ENCODE measurements at places on chromosomes 1 and 21.

DNA sequence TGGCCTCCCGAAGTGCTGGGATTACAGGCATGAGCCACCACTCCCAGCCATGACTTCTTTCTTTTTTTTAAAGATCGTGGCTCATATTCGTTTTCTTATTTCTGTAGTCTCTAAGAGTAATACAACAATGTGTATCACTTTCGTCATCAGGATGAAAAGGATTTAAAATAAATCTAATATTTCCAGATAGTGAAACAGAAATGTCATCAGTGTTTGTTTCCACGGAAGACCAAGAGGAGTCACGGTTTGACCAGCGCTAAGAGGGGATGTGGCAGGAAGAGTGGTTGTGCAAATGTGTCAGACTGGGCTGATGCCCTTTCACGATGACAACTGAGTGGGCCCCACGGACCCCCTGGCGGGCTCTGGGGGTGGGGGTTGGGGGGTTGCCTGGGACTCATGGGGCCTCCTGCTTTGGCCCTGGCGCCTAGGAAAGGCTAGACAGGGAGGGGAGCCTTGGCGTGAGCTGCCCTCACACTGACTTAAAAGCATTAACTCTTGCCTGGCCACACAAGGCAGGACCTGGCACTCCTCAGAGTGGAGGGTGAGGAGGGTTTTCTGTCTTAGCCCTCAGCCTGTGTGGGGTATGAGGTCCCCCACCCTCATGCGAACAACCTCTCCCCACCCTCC is 8.4 kb downstream of the SOX13 start:
- peak; percentile 44 for DNase-seq

GRCh38 chr1:226134170-226135058 is 52.1 kb downstream of the ACBD3 start:
- no peak for DNase-seq

DNA sequence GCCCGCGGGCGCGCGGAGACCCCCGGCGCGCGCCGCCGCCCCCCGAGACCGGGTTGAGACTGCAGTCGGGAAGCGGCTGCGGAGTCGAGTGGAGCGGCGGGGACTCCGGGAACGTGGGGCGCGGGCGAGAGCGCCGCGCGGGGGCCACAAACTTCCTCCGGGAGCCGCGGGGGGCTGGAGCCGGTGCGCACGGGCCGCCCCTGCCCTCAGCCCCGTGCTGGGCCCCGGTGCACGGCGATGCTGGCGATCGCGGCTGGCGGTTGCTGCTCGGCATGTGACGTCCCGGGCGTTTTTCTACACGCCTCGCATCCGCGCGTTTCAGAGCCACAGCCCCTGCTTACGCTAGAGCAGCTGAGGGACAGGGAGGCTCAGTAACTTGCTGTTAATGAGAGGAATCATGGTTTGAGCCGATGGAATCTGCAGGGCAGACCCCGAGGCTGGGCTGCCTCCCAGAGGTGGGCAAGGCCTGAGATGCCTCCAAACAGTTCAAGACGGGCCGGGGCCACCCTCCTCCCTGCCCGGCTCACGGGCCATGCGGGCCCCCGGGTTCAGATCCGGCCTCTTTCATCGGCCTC is 520 bp downstream of the TMEM201 start:
- peak; percentile 75 for DNase-seq

DNA sequence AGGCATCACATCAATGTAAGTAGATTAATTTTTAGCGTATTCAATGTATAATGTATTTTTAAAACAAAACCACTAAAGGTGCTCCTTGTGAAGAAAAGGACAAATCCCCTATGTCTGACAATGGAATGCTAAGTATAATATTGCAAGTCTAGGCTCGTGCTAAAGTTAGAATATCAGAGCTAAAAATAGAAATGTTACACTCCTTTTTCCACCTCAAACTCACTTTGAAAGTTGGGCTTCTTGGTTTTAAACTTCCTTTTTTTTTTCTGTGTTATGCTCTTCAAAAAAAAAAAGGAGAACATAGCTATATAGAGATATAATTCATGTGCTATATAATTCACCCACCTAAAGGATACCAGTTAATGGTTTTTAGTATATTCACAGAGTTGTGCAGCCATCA is 3.6 kb upstream of the SERBP1 start:
- no peak for DNase-seq

GRCh38 chr1:188023206-188023605 is 1194.5 kb downstream of the PLA2G4A start:
- no peak for DNase-seq

GRCh38 chr1:166302989-166303758 is 136.4 kb upstream of the FAM78B start:
- DNase-seq = peak; percentile 85

DNA sequence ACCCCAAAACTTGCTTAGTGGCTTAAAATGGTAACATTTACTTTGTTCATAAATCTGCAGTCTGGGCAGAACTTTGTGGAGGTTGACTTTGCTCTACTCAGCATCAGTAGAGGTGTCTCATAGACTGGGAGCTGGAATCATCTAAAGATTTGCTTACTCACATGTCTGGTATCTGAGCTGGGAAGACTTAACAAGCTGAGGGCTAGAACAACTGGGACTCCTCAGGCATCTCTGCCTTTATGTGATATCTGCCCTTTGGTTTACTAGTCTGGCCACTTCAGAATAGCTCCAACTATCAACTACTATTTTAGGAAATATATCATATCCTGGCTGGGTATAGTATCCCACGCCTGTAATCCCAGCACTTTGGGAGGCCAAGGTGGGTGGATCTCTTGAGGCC is 82.5 kb downstream of the C4BPA start:
- no peak for DNase-seq

DNA sequence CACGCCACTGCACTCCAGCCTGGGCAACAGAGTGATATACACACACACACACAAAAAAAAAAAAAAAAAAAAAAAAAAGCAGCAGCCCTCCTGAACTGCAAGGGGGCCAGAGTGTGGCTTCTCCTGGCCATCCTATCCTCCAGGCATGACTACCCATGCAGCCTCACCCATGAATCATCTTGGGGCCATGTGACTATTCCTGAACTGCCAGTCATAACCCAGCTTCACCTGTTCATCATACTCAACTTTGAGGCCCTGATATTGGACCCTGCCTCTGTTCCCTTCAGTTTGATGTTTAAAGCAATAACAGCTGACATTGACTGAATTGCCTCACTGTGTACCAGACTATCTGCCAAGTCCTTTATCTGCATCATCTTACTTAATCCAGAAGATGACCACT is 2.8 kb upstream of the HPCAL4 start:
- DNase-seq = no peak

DNA sequence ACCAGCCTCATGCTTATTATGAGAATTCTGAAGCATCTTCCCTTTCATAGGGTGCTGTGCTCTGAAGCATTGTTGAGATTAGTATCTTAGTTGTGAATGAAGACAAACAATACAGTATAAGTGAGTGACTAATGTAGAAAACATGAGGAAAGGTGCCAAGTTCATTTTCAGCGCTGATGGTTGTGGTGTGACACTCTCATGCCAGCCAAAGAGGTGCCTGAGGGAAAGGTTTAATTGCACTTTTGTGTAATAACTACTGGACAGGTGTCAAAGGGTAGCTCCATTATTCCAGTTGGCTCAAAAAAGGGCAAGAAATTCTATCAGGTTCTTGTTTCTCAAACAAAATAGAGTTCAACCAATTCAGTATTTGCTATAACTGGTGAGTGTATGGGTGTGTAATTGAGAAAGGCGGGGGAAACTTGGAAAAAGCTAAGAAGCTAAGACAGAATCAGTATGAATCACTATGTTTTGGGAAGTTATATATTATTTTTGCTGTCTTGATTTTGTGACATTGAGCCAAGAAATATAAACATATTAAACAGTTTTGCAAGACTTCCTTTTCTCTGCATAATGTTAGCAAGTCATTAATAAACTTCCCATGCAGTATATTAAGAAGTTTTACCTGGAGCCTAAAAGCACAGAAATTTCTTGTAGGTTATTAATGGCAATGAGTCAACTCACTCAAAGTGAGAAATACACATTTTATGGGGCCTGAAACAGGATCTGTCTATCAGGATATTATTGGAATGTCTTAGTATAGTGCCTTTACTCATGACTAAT is 31.8 kb downstream of the KCNK2 start:
- peak; percentile 10 for DNase-seq

- no peak for DNase-seq
Measured at GRCh38 chr1:61098906-61099437, 16.6 kb downstream of the NFIA start.

- no peak for DNase-seq
Measured at GRCh38 chr1:97721221-97721620, 199.6 kb downstream of the DPYD start.

DNA sequence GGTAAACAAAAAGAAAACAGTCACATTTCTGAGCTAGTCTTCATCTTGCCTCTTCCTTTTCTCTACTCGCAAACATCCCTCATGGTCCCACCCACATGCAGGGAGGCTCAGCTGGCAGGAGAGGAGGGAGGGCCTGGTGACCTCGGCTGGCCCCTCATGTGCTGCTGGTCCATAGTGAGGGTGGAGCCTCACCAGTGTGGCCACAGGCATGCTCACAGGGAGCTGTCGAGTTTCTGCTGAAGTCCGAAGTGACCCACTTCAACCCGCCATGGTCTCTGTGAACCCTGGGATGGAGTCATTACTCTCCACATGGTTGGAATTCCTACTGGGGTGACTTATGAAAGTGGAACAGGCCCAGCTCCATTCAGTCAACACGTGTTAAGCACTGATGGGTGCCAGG is 253.4 kb downstream of the RHOU start:
- peak; percentile 45 for DNase-seq

DNA sequence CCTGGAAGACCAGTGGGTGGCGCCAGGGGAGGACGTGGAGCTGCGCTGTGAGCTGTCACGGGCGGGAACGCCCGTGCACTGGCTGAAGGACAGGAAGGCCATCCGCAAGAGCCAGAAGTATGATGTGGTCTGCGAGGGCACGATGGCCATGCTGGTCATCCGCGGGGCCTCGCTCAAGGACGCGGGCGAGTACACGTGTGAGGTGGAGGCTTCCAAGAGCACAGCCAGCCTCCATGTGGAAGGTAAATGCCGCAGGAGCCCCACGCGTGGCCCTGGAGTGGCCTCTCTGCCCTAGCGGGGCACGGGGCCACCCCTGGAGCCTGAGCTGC is 75.2 kb downstream of the OBSCN start:
- no peak for DNase-seq
